ENCODE measurements at places on chromosomes 12 and 14.

- peak; percentile 11 for DNase-seq
Measured at GRCh38 chr14:67457782-67458181, 30.7 kb downstream of the TMEM229B start.

DNA sequence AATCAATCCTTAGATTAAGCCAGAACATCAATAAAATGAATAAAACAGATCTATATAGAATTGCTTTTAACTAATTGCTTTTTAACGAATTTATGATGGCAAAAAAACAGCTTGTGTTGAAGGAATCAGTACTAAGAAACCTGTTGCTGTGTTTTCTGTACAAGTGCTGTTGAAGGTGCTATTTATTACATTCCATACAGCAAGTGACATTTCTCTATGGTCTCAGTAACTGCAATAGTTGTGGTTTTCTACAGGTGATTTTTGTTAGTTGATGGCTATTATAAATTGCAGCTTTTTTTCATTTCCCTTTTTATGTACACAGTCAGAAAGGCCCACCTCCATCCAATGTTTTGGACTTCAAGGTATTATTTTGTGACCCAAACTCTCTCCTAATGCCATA lies 56.6 kb downstream of the SLC2A13 start:
- DNase-seq, result no peak

DNA sequence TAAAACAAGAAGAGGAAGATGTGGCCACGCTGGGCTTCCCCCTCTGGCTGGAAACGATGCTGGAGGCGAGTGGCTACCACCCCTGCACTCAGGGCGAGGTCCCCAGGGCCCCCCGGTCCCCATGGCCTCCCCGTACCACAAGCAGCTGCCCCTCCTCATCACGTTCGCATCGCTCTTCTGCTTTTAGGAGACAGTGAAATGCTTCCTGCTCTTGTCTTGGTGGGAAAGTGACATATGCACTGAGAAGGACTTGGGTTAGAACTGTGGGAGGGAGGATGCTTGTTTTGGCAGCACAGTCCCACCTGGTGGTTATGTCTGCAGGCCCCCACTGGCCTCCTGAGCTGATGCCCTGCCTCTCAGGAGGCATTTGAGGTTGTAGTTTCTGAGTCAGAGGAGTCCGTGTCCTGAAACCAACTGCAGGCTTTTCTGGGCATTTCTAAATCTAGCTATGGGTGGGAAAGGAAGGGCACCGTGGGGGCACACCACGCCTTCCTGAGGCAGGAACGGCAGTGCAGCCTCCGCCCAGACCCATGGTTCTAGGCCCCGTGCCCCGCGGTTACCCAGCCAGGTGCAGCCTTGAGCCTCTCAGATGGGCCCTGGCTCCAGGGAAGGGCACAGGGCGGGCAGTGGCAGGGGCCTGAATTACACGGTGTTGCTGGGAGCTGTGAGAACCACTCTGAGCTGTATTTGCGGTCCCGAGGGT lies 139.3 kb downstream of the ADGRD1 start:
- DNase-seq, result no peak

GRCh38 chr12:80469681-80470080 lies 25.6 kb downstream of the PTPRQ start:
- no peak for DNase-seq

GRCh38 chr12:106329231-106329982 lies 26.9 kb downstream of the TCP11L2 start:
- no peak for DNase-seq

- peak; percentile 69 for DNase-seq
Measured at GRCh38 chr12:2291182-2291832, 238.5 kb downstream of the CACNA1C start.

All from choroid plexus epithelial cell (primary cell).